Glutamatergic neuron (in vitro differentiated cells): ENCODE measurements at places on chromosomes 13 and 19.
A peak's percentile ranks its signal among the peaks of the same experiment; 100 is the strongest.

GRCh38 chr19:3648037-3648905 is 21.7 kb upstream of the CACTIN start:
- DNase-seq, result no peak

- DNase-seq, result no peak
Measured at GRCh38 chr19:55426042-55426441, 17.1 kb downstream of the SHISA7 start.

DNA sequence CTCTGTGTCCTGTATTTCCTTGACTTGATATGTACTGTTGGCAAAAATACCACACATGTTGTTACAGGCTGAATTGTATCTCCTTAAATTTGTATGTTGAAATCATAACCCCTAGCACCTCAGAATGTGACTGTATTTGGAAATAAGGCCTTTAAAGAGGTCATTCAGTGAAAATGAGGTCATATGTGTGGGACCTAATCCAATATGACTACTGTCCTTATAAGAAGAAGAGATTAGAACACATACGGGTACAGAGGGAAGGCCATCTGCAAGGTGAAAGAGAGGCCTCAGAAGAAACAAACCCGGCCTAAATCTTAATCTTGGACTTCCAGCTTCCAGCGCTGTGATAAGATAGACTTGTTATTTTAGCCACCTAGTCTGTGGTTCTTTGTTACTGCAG is 202.5 kb downstream of the NUFIP1 start:
- no peak for DNase-seq

- no peak for DNase-seq
Measured at GRCh38 chr13:38602266-38602665, 84.6 kb upstream of the FREM2 start.

DNA sequence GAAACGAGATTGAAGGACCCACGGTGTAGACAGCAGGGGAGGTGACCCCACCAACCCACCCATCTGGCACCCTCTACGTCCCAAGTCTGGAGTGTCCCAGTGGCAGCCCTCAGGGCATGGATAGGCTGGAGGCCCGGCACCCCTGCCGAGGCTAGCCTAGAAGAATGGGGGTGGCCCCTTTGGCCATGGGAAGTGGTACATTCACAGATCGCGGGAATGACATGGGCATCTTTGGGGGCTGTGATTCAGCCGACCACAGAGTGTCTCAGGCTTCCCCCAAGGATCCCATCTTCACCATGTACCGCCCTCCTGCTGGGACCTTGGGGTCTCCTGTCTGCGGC is 11.3 kb upstream of the MKNK2 start:
- DNase-seq, result no peak

DNA sequence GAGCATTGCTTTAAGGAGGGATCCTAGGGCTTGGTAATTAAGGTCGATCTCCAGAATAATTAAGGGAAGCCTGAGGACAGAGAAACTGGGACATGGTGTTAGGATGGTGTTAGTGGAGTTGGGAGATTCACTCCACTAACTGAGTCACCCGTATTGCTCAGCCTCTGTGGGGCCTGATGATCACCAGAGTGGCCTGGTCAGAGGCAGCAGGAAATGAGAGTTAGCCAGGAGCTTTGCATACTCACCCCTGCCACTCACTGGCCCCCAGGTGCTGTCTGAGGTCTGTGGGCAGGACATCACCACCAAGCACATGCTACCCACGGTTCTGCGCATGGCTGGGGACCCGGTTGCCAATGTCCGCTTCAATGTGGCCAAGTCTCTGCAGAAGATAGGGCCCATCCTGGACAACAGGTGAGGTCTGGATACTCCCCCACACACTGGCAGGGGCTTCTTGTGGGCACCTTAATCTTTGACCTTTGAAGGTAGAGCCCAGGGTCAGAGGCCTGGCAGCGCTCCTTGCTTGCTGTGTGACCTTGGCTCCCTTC is 32.1 kb downstream of the PPP2R1A start:
- no peak for DNase-seq

GRCh38 chr13:110413016-110413675 is 106.1 kb downstream of the COL4A2 start:
- DNase-seq, result no peak

- DNase-seq, result no peak
Measured at GRCh38 chr13:39688699-39689405, 33.4 kb downstream of the COG6 start.

GRCh38 chr19:48696353-48697010 is 711 bp downstream of the FUT2 start:
- DNase-seq, result no peak

DNA sequence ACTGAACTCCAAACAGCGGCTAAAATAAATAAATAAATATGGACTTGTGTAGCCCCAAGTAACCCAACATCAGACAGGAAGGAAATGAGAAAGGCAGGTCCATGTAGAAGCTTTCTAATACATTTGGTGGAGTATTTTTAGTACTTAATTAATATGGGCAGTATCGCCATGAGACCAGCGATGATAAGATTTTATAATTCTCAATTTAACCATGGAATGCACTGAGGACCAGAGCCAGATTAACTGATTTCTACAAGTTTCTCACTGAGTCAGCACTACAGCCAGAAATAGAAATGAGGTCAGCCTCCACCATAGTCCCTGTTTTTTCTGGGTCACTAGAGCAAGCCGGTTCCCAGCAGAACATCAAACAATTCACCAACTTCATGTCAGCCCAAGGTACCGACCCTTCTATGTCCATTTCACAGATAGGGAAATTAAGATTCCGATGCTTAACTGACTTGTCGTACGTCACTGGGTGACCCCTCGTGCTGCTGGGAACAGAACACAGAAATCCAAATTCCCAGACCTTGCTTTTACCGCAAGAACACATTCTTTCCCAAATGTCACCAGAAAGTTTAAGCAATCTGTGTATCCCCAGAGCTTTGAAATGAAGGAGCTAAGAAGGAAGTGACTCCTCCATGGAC is 90.4 kb downstream of the COL4A1 start:
- DNase-seq, result no peak

DNA sequence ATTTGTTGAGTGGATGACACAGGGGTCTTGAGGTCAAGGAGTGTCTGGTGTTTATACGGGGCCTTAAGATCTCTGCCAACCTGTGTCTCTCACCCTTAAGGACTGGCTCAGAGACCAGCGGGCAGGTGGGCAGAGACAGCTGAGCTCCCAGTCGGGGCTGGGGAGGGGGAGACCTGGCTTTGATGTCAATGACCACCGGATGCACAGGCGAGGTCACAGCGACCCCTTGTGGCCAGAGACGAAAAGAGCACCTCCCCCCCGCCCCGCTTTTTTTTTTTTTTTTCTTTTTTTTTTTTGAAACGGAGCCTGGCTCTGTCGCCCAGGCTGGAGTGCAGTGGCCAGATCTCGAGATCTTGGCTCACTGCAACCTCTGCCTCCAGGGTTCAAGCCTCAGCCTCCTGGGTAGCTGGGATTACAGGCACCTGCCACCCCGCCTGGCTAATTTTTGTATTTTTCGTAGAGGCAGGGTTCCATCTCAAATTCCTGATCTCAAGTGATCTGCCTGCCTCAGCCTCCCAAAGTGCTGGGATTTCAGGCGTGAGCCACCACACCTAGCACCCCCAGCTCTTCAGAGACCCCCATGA is 12.1 kb upstream of the KLK14 start:
- DNase-seq, result peak; percentile 81

DNA sequence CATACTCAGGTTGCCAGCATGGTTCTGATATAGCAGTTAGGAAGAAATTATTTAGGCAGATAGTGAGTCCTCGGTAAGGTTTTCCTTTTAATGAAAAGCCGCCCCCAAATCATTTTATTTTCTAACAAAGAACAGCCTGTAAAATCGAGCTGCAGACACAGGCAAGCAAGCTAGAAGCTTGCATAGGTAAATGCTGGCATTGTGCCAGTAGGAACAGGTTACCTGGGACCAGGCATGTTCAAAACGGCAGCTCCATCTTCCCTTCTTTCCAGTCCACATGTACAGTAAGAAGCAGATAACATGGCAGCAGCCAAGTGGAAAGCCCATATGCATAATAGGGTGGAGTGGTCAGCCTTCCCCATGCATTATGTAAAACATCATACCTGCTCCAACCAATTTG is 71.1 kb downstream of the UGGT2 start:
- no peak for DNase-seq

DNA sequence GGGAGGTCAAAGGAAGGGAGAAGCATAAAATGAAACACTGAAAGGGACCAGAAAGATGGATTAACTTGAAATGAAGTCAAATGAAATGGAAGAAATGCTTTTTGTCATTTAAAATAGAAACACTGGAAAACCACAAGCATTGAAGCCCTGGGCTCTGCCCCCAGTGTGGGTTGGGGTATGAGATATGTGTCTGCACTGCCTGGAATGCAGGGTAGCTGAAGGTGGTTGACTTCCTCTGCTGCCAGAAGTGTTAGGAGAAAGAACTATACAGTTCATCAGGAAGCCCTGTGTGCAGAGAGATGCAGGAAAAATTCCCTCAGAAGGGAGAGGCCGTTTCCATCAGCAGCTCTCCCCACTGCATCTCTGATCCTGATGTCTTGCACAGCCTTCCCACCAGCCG is 69.2 kb downstream of the DHRS12 start:
- DNase-seq, result no peak

DNA sequence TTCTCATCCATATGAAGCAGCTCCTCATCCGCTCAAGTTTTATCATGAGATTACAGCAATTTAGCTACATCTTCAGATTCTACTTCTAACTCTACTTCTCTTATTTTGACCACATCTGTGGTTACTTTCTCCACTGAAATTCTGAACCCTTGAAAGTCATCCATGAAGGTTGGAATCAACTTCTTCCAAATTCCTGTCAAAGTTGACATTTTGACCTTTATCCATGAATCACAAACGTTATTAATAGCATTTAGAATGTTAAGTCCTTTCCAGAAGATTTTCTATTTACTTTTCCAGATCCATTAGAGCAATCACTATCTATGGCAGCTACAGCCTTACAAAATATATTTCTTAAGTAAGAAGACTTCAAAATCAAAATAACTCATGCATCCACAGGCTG is 421.7 kb upstream of the GPC6 start:
- no peak for DNase-seq

- no peak for DNase-seq
Measured at GRCh38 chr13:58991826-58992477, 1171.8 kb downstream of the DIAPH3 start.

DNA sequence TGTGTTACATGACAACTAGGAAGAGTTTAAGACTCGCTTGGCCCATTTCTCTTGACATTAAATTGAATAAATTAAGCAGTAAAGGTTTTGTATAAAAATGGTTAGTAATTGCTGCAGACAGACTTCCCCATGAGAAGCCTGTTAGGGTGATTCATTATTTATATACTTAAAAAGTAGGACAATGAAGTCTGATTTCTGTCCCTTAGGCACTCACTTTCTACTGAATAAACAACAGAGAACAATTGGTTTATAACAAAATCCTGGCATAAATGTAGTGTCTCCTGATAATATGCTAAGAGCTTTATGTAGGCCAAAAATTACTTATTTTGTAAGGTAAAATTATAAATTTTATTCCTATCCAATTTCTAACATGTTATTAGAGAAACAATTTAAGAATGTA is 2138.5 kb upstream of the PCDH20 start:
- DNase-seq, result no peak

GRCh38 chr13:75224053-75224742 is 257.8 kb downstream of the TBC1D4 start:
- peak; percentile 39 for DNase-seq

DNA sequence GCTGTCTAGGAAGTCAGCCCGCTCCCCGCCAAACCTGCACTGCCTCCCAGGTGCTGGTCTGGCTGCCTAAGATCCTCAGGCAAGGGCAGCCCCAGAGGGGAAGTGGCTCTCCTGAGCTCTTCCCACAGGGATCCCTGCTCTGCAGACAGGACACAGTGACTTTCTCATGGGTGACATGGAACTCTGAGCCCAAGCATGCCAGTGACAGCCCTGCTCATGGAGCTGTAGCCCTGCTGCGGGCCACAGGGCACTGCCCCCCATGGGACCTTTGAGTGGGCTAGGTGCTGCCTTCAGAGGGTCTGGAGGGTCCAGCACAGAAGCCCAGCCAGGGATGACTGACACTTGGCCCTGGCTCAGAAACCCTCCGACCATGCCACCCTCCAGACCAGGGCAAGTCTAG is 109.1 kb downstream of the TUBA3C start:
- DNase-seq, result no peak

- no peak for DNase-seq
Measured at GRCh38 chr19:39351537-39352064, 9.4 kb downstream of the SAMD4B start.

DNA sequence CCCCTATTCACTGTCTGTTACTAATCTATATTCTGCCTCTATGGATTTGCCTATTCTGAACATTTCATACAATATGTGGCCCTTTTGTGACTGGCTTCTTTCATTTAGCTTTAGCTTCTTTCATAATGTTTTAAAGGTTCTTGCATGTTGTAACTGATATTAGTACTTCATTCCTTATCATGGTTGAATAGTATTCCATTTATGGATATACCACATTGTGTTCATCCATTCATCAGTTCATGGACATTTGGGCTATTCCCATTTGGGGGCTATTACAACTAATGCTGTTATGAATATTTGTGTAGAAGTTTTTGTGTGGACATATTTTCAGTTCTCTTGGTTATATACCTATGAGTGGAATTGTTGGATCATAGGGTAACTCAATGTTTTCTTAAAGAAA is 44.4 kb upstream of the TDRD3 start:
- DNase-seq, result no peak

DNA sequence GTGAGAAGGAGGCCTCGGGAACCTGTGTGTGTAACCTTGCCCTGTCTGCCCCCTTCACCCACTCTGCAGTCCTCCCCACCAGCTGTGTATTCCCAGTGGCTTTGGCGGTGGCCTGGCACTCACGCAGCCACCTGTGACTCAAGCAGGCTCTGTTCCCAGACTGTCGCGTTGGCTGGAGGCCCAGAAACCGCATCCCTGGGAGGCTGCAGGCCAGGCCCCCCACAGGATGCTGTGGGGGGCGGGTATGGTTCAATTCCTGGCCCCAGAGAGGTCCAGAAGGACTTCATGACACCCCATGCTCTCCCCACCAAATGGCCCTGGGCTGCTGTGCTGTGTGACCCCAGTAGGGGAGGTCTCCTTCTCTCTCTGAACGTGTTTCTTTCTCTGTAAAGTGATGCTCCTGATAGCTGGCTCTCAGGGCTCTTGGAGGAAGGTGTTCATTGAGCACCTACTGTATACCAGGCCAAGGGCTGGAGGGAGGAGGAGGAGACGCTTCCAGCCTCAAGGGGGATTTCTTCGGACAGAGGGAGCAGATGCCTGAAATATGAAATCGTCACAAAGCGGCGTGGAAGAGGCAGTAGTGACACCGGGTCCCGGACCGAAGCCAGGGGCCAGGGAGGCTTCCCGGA is 1.9 kb upstream of the LINGO3 start:
- no peak for DNase-seq

DNA sequence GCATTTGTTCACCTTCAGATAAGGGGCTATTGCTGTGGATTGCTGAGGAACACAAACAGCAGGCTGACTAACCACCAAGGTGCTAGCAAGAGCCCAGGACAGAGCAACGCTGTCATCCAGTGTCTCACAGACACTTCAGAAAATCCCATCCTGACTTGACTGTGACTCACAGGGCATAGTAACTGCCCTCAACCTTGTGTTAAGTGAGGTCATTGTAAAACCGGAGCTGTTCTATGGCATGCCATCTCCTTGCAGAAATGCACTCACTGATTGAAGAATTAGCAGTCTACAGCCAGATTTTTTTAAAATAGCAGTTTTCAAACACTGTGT is 51.1 kb downstream of the TNFRSF19 start:
- DNase-seq, result no peak

- peak; percentile 62 for DNase-seq
Measured at GRCh38 chr19:843180-843835, 2.5 kb downstream of the PRTN3 start.
